Suppressor macrophage treated with lipopolysaccharide for 4 hours (primary cell): ENCODE measurements at places on chromosomes 7 and 10.

GRCh38 chr10:37682617-37683016, 174.8 kb downstream of the ZNF248 start:
- no peak for DNase-seq

DNA sequence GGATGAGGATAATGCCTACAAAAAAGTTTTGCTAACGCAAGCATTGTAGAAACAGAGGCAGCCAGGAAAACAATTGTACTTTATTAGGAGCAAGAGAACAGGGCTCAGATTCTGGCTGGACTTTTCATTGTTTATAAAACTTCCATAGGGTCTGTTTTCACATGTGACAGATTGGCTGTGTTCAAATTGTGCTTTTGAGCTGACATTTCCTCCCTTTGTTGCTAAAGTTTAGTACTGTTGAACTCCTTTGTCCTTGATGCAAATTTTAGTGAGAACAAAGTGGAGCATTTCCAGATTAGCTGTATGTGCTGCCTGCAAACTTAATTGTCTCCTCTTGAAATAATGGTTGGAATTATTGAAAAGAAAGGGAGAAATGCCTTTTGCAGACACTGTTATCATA, 221.0 kb upstream of the FZD1 start:
- DNase-seq, result no peak

DNA sequence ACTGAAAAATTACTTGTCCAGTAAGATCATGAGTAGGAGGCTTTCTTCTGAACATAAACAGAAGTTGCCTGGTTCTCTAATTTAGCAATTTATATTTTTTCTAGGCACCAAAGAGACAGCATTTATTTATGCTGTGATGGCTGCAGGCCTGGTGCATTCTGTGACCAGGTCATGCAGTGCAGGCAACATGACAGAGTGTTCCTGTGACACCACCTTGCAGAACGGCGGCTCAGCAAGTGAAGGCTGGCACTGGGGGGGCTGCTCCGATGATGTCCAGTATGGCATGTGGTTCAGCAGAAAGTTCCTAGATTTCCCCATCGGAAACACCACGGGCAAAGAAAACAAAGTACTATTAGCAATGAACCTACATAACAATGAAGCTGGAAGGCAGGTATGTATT, 2.8 kb downstream of the WNT16 start:
- no peak for DNase-seq

DNA sequence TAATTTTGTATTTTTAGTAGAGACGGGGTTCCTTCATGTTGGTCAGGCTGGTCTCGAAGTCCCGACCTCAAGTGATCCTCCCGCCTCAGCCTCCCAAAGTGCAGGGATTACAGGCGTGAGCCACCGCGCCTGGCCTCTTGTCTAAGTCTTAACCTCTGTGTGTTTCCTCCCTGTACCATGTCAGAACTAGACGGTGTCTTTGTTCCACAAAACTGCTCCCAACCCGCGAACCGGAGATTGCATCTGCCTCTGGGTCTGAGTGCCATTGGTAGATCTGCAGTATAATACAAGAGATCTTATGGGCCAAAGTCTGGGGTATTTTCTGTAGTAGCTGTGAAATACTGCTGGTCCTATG, 1.3 kb upstream of the EEF1AKMT2 start:
- DNase-seq, result no peak

DNA sequence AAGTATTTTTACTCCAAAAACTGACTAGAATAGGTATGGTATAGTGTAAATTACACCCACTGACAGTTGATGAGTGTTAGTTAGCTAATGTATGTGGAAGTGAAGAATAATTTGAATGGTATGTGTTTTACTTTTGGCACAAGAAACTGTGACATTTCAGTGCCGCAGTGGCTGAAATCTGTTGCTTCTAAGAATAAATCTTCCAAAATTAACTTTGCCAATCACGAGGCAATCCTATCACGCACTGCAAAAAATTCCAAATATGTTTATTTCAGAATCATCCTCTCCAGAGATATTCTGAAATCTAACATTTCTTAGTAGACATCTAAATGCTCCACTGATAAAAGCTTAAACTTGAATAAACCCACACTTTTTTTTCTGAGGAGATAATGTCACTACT, 61.2 kb downstream of the PCLO start:
- DNase-seq, result no peak

- DNase-seq, result peak; percentile 49
Observed at GRCh38 chr10:19993714-19994315, 177.6 kb downstream of the PLXDC2 start.

DNA sequence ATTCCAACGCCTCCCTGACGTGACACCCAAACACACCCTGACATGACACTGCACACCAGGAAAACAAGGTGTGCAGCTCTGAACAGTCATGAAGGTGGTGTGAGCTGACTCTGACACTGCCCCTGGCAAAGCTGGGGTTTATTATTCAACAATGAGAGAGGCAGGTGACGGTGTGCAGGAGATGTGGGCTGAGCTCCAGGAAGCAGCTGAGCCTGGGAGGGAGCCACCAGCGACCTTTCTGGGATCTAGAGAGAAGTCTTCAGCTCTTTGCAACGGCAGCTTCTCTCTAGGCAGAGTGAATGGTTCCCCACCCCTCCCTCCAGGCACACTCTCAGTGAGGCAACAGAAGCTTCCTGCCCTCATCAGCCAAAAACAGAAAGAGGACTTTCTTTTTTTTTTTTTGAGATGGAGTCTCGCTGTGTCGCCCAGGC, 65.6 kb downstream of the SH3PXD2A start:
- DNase-seq, result peak; percentile 32

DNA sequence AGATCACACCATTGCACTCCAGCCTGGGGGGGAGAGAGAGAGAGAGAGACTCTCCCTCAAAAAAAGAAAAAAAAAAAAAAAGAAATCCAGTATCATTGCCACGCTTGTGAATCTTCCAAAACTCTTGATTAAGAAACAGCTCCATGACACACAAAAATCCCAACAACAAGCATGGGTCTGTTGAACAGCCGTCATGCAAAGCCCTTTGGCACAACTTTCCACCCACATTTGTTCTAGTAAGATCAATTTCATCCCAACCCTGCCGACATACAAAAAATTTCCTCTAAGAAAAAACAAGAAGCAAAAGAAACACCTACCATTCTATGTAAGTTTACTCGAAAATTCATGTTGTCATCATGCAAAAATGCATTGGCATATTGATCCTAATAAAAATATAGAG, 62.8 kb downstream of the ARMH3 start:
- no peak for DNase-seq

- no peak for DNase-seq
Observed at GRCh38 chr10:10811562-10811961, 206.1 kb upstream of the CELF2 start.
